ENCODE measurements at places on chromosomes 1 and 21.

GRCh38 chr21:37700641-37701202 is 215.5 kb downstream of the KCNJ6 start:
- no peak for DNase-seq

DNA sequence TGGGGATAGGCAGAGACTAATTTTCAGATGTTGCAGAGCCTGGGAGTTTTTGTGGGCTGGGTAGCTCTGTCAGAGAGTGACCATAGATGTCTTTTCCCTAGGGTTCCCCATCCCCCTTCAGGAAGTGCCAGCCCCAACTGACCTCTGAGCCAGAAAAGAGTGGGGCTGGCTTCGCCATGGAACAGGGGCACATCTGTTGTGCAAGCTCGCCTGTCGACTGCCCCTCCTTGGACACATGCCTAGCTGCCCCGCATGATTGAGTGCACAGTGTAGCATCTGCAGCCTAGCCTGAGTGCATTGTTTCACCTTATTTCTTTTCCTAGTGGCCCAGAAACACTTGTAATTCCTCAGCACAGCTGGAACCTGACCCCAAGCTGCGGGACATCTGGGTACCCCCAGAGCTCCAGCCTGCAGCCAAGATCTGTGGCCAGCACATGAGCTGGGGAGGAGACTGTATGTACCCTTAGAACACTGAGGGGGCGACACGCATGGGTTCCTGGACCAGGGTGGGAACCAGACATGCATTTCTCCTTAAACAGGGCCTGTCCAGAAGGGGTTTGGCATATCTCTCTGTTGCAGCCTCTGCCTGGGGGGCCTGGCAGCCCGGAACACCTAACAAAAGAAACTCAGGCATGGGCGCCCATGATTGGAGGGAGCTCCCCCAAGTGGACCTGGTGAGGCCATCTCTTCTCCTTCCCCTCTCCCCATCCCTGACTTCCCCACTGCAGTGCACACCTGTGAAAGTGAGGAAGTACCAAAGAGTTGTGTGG is 55.2 kb downstream of the SYT14 start:
- no peak for DNase-seq

GRCh38 chr21:46254208-46254975 is 25.8 kb upstream of the LSS start:
- no peak for DNase-seq

DNA sequence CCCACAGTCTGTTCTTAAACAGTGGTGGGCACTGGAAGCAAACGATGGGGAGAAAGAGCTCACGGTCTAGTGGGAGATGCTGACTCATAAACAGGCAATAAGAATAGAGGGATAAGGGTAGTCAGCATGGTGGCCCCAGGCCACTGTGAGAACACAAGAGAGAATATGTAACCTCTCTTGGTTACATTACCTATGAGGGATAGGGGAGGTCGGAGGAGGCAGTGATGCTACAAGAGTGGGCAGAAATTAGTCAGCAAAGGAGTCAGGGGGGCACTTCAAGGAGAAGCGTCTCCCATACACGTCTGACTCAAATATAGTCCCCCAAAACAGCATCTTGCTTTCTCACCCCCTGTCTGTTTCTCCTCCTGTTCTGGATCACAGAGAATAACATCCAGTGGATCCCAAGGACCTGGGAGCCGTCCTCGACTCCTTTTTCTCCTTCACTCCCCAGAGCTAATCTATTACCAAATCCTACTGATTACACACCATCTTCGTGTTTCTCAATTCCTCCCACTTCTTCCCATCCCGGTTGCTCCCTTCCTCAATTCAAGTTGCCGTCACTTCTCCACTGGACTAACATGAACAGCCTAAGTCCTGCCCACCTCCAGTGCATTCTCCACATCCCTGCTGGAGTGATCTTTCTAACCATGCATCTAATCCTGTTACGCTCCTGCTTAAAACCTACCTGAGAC is 2.1 kb downstream of the SLAMF8 start:
- no peak for DNase-seq

DNA sequence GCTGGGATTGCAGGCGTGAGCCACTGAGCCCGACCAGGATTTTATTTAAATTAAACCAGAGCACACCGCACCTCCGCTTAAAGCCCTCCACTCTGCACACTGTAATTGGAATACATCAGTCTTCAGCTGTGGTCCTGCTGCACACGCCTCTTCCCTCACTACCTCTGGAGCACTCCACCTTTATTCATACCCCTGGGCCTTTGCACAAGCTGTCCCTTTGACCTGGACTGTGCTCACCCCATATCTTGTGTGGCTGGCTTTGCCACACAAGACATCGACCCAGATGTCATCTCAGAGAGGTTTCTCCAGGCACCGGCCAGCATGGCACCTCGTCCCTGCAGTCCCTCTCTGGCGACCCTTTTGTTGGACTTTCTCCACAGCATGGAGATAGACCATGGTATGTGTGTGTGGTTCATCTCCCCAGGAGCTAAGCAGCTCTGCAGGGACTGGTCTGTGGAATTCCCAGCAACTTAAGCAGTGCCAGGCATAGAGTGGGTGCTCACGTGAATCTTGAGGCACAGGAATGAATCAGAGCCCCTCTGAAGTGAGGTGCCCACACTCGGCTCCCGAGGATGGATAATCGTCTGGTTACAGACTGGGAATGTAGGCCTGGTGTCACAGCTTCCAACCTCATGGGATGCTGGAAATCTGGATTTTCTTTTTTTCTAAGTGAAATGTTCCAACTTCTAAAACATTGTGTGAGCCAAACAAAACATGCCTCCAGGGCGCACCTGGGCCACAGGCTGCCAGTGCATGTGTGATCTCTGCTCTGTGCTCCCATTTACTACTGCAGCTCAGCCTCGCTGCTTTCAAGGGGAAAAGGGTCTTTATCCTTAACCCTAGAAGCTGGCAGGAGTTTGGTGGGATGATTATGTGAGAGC is 61.9 kb downstream of the EVA1C start:
- no peak for DNase-seq

DNA sequence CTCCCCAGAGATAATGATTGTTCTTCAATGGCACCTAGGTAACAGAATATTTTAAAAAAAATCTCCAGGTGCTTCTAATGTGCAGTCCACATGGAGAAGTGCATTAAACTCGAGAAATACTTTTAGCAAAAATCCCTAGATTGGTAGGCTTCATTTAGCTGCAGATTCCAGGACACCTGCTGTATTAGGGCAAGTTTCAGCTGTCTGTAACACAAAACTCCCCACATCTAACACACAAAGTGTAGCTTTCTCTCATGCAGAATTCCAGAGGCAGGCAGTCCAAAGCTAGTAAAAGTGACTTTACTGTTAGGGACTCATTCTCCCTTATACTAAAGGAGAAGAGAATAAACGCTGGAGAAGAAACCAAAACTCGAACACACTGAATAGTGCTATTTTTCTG is 1414.3 kb upstream of the B3GALT2 start:
- no peak for DNase-seq

- DNase-seq: no peak
These were observed 53.3 kb downstream of the NENF start for GRCh38 chr1:212485913-212486618.

DNA sequence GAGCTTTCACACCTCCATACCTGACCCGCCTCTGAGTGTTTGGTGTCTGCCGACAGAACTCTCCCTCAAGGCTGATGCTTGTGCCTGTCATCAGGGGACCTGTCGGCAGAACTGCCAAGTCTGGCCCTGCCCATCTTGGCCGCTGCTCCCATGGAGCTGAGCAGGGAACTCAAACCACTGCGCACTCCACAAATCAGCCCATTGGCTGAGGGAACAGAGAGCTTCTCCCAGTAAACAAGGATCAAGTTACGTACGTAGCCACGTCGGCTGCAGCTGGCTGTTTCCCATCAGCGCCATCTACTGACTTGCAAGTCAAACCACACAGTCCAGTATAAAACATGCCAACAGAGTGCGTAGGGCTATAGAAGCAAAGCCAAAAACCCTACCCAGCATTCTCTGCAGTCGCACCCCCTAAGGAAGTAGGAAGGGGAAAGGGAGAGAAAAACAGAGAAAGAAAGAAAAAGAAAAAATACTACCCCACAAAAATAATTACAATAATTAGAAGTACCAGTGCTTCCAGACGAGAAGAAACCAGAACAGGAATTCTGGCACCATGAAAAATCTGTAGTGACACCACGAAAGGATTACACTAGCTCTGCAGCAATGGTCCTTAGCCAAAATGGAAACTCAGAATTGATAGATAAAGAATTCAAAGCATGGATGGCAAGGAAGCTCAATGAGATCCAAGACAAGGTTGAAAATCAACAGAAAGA is 13.1 kb downstream of the KRTAP13-1 start:
- DNase-seq: no peak

DNA sequence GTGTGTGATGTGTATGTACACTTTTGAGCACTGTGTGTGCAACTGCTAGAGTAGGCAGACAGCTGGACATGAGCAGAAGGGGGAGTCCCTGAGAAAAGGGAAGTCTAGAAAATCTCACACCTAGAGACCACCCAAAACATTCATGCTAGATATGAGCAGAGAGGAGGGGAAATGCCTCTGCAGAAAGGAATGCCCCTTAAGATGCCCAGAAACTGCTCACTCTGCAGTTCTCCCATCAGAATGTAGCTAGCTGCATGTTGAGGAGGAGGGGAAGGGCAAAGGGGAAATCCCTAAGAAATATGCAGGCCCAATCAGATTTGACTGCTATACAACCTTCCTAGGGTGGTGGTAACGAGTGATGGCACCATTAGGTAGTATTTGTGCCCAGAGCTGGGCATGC is 31.8 kb upstream of the MAGOH start:
- DNase-seq: no peak

DNA sequence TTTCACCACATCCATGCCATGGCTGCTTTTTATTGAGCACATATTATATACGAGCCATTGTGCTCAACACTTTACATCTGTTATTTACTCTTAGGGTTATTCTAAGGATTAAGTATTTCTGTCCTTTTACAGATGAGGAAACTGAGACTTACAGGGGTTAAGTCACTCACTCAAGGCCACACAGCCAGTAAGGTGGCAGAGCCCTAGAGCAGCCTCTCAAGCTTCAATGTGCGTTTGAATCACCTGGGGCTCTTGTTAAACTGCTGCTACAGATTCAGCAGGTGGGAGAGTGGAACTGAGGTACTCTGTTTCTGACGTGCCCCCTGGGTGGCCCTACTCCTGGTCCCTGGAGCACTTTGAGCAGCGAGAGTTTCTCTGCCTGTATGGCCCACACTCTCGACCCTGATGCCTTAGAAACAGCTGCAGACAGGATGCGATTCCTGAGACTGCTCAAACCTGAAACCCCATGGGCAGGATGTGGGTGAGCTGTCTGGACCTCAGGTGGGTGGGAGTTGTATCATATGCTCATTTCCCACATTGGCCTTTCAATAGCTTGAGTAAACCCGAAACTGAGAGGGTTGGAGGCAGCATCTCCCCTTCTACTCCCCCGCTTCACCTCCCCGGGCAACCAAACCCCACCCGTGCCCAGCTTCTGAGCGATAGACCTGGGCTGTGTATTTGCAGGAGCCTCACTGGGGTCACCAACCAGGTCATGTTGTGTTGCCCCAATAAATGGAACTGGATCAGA is 59.3 kb downstream of the MAN1C1 start:
- DNase-seq: no peak

DNA sequence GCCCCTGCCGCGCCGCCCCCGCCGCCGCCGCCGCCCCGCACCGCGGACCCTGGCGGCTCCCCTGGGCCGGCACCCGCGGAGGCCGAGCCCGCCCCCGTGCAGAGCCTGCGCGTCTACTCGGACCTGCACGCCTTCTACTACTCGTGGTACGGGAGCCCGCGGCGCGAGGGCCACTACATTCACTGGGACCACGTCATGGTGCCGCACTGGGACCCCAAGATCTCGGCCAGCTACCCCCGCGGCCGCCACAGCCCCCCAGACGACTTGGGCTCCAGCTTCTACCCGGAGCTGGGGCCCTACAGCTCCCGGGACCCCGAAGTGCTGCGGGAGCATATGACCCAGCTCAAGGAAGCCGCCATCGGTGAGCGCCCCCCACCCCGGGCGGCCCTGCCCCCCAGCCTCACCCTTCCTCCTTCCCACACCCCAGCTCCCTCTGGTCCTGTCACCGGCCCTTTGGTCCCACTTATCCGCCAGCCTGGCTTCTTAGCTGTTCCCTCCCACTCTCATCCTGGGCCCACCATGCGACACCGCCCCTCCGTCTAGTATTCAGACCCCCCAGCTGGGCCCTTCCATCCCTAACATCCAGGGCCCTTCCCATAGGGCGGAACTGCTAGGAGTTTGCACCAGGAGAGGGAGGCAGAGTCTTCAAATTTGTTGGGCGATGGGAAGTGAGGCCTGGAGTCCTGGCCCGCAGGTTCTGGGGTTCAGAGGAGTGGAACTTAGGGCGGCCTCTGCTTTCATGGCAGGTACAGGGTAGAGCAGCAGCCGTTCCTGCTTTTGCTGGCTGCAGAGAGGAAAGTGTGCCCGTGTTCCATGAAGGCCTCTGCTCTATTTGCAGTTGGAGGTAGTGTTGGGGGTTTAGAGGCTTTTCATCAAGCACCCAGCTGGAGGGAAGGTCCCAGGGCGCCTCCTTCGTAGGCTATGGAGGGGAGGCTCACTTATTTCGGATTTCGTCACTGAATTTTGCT is 1.0 kb downstream of the MANEAL start:
- no peak for DNase-seq

DNA sequence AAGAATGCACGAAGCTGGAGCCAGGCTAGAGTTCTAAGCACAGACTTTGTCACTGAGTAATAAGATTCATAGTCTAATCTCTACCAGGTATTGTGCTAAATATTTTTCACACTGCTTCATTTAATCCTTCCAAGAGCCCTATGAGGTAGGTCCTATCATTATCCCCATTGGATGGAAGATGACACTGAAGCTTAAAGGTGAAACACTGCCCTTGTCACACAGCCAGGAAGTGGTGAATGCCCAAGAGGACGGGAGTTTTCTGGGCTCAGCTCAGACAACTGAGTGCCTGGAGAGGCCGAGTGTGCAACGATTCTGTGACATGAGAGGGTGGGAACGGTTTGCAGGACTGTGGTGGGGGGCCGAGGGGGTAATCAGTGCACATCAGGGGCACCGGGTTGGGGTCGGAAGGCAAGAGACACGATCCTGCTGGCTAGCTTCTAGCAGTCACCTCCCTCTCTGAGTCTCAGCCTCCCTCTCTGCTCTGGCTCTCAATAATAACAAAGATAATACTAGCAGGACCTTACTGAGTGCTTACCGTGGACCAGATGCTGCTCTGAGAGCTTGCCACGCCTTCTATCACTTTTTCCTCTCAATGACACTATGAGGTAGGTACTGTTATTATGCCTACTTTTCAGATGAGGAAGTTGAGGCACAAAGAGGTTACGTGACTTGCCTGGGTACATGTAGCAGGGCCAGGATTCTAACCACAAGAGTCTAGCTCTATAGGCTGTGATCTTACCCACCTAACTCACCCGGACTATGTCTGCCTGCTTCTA is 12.4 kb downstream of the KCNQ4 start:
- DNase-seq: no peak

GRCh38 chr1:151011154-151011850 is 3.1 kb downstream of the PRUNE1 start:
- DNase-seq: no peak

Measured in KG1 (cell line).